CD4-positive, alpha-beta T cell treated with Interleukin-10 for 1 hour (primary cell): ENCODE measurements at places on chromosomes 5 and 9.

DNA sequence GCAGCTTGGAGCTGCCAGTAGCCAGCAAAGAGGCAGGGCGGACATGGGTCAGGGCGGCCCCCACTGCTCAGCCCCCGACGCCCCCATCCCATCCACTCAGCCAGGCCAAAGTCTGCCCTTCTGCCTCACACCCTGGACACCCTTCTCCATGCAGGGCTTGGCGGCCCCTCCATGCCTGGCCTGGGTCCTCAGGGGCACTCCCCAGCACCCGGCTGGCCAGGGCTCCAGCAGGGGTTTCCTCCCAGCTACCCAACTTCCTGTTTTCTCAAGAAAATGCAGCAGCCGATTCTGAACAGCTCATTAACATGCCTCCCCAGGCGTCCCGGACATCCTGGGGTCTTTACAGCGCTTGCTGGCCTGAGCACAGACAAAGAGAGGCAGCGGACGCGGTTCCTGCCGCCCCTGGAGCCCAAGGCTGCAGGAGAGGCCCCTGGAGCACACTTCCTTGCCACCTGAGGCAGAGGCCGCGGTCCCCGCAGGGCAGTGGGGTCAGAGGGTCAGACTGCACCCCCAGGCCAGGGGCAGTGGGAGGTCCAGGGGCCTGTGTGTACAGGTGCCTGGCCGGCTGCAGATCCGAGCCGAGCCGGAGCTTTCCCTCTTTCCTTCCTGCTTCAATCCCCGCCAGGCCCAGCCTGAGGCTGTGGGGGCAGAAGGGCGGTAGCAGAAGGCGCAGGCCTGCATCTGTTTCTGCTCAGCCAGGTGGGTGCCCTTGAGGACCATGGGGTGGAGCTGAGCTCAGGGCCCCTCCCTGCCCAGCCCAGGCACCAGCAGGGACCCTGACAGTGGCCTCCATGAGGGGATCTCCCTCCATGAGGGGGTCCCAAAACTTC is 18.7 kb upstream of the NRARP start:
- no peak for DNase-seq

DNA sequence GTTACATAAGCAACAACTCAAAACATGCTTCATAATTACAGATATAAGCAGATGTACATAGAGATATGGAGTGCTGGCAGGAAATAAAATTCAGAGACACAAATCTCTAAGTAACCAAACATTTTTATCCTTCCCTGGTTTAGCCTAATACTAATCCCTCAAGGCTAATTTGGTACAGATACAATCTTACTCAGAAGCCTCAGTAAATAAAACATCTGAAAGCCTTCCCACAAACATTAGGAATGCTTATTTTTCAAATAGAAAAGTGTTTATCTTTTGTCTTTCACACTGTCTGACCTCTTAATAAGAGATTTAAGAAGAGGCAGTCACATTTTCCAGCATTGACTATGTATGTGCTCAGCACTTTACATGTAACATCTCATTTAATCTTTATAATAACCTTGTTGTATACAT is 399.4 kb downstream of the ARRDC3 start:
- DNase-seq: no peak

DNA sequence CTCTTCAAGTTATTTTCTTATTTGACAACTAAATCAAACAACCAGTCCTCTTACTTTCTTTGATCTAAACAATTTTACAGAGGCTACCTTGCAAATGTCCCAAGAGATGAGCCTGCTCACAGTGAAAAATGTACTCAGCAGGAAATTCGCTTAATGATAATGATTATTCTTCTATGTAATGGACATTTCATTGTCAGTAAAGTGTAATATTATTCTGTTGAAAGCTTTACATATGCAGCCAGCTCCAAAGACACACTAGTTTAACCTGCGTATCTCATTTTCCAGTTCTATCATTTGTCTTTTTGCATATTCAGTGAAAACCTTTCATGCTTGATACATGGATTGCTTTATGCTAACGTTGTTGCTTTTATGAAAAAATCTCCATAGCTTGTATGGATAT is 758.7 kb upstream of the ZNF608 start:
- no peak for DNase-seq

DNA sequence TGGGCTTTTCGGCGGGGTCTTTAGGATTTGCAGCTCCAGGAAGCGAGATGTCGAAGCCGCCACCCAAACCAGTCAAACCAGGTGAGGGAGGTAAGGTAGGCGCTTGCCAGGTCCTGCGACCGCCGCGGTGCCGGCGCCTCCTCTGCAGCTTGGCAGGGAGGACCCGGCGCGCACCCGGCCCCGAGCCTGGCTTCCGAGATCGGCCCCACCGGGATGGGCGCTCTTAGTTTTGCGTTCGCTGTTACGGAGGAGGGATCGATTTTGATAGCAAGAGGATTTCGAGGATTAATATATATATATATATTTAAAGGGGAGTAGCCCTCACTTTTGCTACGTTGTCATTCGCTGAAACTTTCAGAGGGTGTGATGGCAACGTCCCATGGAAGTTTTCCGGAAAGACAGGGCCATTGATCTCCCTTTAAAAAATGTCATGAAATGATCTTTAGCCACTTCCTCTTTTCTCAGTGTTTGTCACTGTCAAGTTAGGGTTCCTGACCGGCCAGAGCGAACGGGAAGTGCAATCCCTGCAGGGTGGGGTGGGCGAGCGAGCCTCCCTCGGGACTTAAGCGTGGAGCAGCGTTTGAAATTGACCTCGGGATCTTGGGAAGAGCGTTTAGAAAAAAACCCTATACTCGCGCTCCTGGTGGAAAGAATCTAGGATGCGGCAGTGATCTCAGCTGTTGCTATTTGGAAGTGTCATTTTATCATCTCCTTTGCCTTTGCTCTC is 495 bp downstream of the OSTF1 start:
- no peak for DNase-seq

- no peak for DNase-seq
Observed at GRCh38 chr5:75340714-75341478, 3.9 kb downstream of the HMGCR start.

DNA sequence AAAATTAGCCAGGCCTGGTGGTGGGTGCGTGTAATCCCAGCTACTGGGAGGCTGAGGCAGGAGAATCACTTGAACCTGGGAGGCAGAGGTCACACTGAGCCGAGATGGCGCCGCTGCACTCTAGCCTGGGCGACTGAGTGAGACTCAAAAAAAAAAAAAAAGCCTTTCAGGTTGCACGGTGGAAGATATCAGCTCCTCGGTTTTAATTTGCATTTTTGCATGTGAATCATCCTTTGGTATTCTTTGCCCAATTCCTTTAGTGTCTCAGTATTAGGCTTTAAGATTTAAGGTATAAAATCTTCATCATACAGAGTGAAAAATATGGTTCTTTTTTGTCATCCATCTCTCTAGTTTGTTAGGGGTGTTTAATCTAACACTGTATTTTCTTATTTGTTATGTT is 173.6 kb upstream of the S1PR3 start:
- DNase-seq: no peak

DNA sequence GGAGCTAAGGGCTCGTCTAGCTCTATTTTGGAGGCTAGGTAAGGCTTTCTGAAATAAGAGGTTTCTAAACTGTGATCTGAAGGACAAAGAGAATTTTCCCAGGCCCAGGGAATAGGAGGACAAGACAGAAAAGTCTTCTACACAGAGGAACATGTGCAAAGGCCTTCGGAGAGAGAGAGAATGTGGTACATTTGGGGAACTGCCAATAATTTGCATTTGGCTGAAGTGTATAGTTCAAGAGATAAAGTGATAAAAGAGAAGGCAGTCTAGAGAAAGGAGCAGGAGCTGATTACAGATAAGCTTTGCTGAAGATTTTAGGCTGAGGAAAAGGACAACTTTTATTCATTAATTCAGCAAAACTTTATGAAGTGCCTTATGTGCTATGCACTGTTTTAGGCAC is 214.4 kb upstream of the ELL2 start:
- no peak for DNase-seq

- DNase-seq: no peak
Observed at GRCh38 chr5:141630570-141631140, 6.0 kb downstream of the HDAC3 start.

DNA sequence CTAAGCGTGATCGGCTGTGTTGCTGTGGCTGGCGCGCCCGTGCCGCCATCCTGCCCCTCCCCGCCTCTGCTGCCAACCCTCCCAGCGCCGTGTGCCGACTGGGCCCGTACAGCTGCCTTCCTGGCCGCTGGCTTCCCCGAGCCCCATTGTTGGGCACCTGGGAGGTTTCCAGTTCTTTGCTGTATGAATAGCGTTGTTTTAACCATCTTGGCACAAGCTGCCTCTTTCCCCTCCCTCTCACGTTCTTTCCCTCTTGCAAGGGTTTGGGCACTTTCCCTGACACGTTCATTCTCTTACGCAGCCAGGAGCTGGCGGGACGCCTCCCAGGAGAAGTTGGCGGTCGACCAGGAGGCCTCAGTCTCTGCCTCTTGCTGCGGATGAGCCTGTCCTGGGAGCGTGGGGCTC is 43.1 kb upstream of the RXRA start:
- DNase-seq: no peak

GRCh38 chr5:1137567-1138444 is 25.9 kb upstream of the SLC12A7 start:
- no peak for DNase-seq

DNA sequence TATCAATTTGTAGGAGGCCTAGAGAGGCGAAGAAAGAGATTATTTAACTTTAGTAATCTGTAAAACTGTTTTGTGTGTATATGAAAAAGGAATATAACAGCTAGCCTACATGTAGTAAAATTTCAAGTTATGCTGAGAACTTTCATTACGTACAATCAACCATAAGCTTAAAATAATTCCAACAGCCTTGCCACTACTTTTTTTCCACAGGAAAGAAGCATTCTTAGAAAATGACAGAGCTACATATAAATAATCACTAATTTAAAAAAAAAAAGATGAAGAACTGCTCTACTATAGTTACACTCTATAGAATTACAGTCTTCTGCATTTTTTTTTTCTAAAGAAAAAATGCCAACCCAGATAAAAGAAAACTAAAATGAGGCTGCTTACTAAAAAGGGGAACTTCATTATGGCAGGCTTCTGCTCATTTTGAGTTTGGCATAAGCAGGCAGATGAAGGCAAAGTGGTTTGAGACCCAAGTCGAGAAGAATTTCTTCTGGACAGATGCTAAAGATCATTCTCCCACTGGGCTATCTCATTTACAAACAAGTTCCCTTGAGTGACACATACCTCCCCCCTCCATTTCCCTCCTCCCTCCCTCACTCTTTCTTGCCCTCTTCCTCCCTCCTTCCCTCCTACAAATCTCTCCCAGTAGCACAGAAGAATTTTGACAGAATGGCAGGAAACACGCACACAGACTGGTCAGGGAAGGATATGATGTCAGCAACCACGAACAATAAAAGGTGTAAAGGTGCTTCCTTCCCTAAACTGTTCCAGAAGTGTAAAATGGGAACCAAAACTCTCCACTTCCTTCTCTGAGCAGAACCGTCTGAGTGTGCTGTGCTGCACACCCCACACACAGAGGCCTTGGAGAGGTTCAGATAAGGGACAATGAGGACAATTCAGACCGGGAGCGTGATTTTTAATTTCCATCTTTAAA is 56.1 kb downstream of the MEF2C start:
- DNase-seq: peak; percentile 30

GRCh38 chr5:148864113-148864841 is 37.9 kb downstream of the ADRB2 start:
- DNase-seq: no peak

DNA sequence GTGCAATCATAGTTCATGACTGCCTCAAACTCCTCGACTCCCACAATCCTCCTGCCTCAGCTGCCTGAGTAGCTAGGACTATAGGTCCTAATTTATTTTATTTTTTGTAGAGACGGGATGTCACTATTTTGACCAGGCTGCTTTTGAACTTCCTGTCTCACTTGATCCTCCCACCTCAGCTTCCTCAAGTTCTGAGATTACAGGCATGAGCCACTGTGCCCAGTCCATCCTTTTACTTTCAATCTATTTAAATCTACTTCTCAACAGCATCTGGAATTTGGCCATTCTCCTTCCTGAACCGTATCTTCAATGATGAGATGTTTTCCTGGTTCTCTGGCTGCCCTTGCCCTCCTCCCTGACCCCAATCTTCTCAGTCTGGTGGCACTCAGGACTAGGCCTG is 12.2 kb upstream of the GRIN1 start:
- DNase-seq: no peak
